ENCODE measurements at places on chromosomes 3 and 15.

DNA sequence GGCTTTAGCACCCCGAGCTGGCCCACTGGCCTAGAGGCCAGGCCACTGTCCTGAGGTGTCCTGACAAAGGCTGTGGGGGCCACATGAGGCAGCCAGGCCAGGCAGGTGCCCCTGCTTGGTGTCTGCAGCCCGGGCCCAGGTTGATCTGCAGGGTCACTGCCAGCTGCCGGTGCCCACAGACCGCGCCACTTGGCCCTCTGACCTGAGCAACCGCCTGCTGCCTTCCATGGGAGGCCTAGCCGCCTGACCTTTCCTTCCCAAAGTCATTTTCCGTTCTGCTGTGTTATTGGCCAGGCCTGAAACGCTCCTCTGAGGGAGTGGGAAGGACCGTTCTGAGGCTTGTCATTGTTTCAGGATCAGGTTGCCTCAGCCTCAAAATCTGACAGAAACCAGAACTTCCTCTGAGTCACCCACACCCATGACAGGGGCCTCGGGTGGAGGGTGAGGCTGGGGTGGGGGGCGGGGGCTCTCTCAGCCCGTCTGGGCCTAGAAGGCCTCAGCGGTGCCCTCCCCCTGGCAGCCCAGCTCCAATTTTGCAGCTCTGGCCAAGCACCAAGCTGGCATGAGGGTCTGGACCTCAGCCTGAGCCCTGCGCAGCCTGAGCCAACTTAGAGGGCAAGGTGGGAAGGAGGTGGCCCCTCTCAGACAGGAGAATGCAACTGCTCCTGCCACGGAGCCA lies 140.7 kb upstream of the MEF2A start:
- peaks cover 8% of the 10 kb centered on the region for H3K4me1 ChIP-seq
- no peaks in the 10 kb centered on the region for H3K27me3 ChIP-seq
- no peaks in the 10 kb centered on the region for H3K36me3 ChIP-seq
- H3K27ac ChIP-seq: peak overlapping the region; percentile 35
- no peak for DNase-seq

DNA sequence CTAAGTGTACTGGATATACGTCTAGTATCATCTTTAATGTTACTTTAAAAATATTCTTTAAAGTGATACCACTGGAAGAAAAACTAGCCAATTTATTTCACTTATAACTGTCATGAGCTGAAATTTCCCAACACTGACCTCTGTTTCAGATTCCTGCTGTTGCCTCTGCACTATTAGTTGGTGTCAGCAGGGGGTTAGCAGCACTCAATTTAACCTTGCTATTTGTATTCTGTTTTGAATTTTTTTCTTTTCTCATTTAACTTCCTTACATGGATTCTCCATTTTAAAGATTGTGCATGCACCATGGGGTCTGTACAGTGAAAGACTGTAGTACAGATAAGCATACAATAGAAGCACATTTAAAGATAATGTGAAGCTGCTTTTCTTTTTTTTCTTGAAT lies 169.2 kb downstream of the UBE2E2 start:
- H3K36me3 ChIP-seq: no peaks in the 10 kb centered on the region
- no peak overlapping the region for H3K27ac ChIP-seq
- DNase-seq: no peak
- no peak overlapping the region for H3K4me3 ChIP-seq
- H3K27me3 ChIP-seq: no peaks in the 10 kb centered on the region
- H3K4me1 ChIP-seq: no peaks in the 10 kb centered on the region

- no peaks in the 10 kb centered on the region for H3K36me3 ChIP-seq
- peaks cover 8% of the 10 kb centered on the region for H3K4me1 ChIP-seq
- DNase-seq: peak; percentile 30
- peak overlapping the region; percentile 6 for H3K27ac ChIP-seq
Measured at GRCh38 chr3:186109897-186110803, 1.3 kb upstream of the ETV5 start.

- H3K27ac ChIP-seq: peak overlapping the region; percentile 64
- no peaks in the 10 kb centered on the region for H3K27me3 ChIP-seq
- no peak overlapping the region for H3K4me3 ChIP-seq
- H3K36me3 ChIP-seq: no peaks in the 10 kb centered on the region
Measured at GRCh38 chr3:37963016-37963415, 27.6 kb upstream of the VILL start.

DNA sequence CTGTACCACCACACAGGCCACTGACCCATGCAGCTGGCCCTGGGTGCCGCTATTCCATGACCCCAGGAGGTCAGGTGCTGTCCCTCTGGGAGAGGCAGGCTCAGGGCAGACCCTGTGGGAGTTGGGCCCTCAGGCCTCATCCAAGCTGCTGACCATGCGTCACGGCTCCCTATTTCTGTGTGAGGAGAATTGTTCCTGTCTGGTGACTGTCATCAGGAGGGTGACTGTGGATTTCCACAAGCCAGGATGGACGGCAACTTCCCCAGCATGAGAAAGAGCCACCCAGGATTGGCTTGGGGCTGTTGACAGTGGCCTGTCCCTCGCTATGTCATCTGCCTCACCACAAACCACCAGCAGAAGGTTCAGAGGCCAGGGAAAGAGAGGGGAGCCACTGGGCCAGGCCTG lies 41.4 kb downstream of the ZDHHC19 start:
- no peak overlapping the region for H3K4me3 ChIP-seq
- no peak overlapping the region for H3K27ac ChIP-seq
- H3K27me3 ChIP-seq: no peaks in the 10 kb centered on the region
- no peaks in the 10 kb centered on the region for H3K36me3 ChIP-seq

DNA sequence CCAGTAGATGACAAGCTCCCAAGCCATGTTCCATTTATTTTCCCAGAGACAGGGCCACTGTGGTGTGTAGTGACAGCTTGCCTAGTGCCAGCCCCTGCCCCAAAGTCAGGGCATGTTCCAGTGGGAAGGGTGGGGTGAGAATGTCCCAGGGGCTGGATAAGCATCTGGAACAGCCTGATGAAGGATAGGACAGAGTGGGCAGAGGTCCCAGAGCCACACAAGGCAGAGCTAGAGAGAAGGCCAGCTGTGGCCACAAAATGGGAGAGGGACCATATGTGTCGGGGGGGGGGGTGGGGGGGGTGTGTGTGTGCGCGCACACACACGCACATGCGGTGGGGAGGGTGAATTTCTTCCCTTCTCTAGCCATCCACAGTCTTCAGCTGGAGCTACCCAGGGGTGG lies 27.0 kb upstream of the TSPAN3 start:
- H3K36me3 ChIP-seq: no peaks in the 10 kb centered on the region
- DNase-seq: no peak
- H3K4me3 ChIP-seq: no peak overlapping the region
- H3K4me1 ChIP-seq: no peaks in the 10 kb centered on the region
- no peak overlapping the region for H3K27ac ChIP-seq

DNA sequence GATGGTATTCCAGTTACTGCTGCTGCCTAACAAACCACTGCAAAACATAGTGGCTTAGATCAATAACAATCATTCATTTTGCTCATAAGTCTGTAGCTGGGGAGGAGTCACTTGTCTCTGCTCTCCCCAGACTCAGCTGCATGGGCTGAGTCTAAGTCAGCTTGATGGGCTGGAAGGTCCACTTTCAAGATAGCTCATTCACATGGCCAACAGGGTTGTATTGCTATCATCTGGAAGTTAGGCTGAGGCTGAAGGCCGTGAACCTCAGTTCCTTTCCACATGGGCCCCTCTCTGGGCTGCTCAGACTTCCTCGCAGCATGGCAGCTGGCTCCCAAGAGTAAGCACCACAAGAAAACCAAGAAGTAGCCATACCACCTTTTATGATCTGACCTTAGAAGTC lies 28.7 kb upstream of the BFSP2 start:
- H3K36me3 ChIP-seq: no peaks in the 10 kb centered on the region
- no peaks in the 10 kb centered on the region for H3K27me3 ChIP-seq
- no peaks in the 10 kb centered on the region for H3K4me1 ChIP-seq
- no peak overlapping the region for H3K27ac ChIP-seq
- DNase-seq: no peak
- no peak overlapping the region for H3K4me3 ChIP-seq

DNA sequence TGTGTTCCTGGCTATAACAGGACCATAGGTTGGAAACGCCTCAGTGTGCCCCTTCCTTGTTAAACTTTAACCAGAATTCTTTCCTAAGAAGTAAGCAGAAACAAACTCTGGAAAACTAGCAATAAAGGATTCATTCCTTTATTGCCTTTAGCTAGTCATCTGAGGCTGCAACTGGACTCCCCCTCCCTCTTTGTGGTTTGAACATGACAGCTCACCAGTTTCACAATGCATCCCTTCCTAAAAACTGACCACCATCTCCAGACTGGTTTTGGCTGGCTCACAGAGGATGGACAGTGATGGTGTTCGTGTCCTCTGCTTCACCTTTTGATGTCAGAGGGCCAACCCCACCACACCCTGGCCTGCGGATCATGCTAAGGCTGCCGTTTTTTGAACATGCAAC lies 27.9 kb upstream of the TGFBR2 start:
- peak; percentile 62 for DNase-seq
- H3K27me3 ChIP-seq: no peaks in the 10 kb centered on the region
- peak overlapping the region; percentile 15 for H3K27ac ChIP-seq
- no peak overlapping the region for H3K4me3 ChIP-seq

DNA sequence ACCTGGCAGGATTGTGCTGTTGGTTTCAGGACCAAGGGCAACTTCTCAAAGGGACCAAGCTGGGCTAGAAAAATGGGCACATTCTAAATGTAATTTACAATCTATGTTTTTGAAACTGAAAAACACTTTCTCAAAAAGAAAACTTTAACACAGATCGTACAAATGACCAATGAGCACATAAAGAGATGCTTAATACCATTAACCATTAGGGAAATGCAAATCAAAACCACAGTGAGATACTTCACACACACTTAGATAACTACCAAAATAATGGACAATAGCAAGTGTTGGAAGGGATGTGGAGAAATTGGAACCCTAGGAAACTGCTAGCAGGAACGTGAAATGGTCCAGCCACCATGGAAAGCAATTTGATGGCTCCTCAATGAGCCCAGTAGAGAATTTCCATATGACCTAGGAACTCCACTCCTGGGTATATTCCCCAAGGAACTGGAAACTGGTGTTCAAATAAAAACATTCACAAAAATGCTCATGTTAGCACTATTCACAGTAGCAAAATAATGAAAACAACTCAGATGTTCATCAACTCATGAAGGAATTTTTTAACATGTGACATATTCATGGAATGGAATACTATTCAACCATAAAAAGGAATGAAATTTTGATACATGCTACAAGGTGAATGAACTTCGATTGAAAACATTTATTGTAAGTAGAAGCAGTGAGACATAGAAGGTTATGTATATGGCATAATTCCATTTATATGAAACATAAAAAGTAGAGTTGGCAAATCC lies 288.3 kb upstream of the NR2F2 start:
- DNase-seq: no peak
- H3K4me1 ChIP-seq: no peaks in the 10 kb centered on the region
- H3K27me3 ChIP-seq: no peaks in the 10 kb centered on the region
- no peak overlapping the region for H3K27ac ChIP-seq
- H3K36me3 ChIP-seq: no peaks in the 10 kb centered on the region

DNA sequence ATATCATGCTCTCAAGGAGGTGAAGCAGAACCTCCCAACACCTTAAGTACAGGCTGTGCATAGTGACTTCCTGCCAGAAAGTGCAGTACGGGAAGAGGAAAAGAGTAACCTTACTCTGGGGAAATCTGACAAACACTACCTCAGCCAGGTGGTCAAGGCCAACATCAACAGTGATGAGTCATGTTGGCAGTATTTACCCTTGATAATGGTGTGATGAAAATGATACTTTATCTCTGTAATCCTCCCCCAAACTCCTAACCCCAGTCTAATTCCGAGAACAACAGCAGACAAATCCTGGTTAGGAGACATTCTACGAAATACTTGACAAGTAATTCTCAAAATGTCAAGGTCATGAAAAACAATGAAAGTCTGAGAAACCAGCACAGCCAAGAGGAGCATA lies 26.5 kb downstream of the ANKDD1A start:
- H3K4me3 ChIP-seq: no peak overlapping the region
- no peaks in the 10 kb centered on the region for H3K27me3 ChIP-seq
- no peak overlapping the region for H3K27ac ChIP-seq

- no peaks in the 10 kb centered on the region for H3K27me3 ChIP-seq
- no peak for DNase-seq
- no peaks in the 10 kb centered on the region for H3K36me3 ChIP-seq
- no peak overlapping the region for H3K4me3 ChIP-seq
- H3K27ac ChIP-seq: no peak overlapping the region
- H3K4me1 ChIP-seq: peaks cover 3% of the 10 kb centered on the region
Measured at GRCh38 chr15:35329521-35329961, 216.4 kb downstream of the DPH6 start.

GRCh38 chr3:88046766-88047165 lies 12.0 kb downstream of the CGGBP1 start:
- H3K27me3 ChIP-seq: no peaks in the 10 kb centered on the region
- no peak for DNase-seq
- H3K27ac ChIP-seq: no peak overlapping the region
- no peaks in the 10 kb centered on the region for H3K36me3 ChIP-seq
- H3K4me3 ChIP-seq: no peak overlapping the region
- H3K4me1 ChIP-seq: no peaks in the 10 kb centered on the region

DNA sequence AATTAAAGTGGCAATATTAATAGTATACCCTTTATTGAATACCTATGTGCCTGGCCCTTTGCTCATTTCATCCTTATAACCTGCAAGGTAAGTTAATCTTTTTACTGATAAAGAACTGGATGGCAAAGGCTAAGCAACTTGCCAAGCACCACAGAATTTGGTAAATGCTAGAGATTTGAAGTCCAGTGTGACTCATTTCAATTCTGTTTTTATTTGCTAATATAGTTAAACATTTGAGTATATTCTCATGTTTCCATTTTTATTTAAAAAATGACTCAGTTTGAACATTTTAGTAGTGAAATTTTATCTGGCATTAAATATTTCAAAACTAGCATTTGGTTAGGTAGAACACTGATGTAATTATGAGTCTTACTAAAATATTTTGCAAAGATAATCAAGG lies 11.3 kb downstream of the PFN2 start:
- DNase-seq: no peak
- H3K36me3 ChIP-seq: no peaks in the 10 kb centered on the region
- H3K27me3 ChIP-seq: no peaks in the 10 kb centered on the region
- H3K4me1 ChIP-seq: no peaks in the 10 kb centered on the region
- H3K4me3 ChIP-seq: no peak overlapping the region

GRCh38 chr15:62465173-62465572 lies 300.1 kb upstream of the C2CD4B start:
- no peak overlapping the region for H3K4me3 ChIP-seq
- H3K4me1 ChIP-seq: no peaks in the 10 kb centered on the region
- H3K27me3 ChIP-seq: no peaks in the 10 kb centered on the region

DNA sequence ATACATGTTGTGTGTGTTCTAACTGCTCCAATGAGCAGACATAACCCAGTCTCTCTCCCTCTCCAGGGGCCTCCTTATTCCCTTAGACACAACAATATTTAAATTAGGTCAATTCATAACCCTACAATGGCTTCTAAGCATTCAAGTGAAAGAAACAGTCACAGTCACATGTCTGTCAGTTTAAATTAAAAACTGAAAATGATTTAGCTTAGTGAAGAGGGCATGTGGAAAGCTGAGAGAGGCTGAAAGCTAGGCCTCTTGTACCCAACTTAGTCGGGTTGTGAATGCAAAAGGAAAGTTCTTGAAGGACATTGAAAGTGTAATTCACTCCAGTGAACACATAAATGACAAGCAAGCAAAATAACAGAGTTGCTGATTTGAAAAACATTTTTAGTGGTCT lies 1519.6 kb downstream of the OTOL1 start:
- no peaks in the 10 kb centered on the region for H3K36me3 ChIP-seq
- no peaks in the 10 kb centered on the region for H3K27me3 ChIP-seq
- no peak overlapping the region for H3K4me3 ChIP-seq

All from colonic mucosa (tissue), 4 donors.